ENCODE measurements at places on chromosomes 5 and 9.

GRCh38 chr9:110030632-110031031 lies 177.3 kb downstream of the C9orf152 start:
- DNase-seq, result peak; percentile 91

DNA sequence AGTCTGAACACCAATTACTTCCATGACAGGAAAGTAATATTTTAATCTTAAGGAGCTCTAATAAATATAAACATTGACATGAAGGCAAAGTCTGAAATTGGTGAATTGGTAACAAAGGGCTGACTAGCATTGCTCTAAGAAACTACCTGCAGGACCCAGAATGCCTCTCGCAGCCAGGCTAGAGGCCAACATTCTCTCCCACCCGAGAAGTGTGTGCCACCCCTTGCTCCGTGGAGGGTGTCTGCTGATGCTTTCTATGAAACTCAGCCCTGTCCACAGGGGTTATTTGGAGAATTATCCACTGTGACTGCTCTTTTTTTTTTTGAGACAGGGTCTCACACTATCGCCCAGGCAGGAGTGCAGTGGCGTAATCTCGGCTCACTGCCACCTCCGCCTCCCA lies 81.4 kb downstream of the USP20 start:
- DNase-seq, result no peak

DNA sequence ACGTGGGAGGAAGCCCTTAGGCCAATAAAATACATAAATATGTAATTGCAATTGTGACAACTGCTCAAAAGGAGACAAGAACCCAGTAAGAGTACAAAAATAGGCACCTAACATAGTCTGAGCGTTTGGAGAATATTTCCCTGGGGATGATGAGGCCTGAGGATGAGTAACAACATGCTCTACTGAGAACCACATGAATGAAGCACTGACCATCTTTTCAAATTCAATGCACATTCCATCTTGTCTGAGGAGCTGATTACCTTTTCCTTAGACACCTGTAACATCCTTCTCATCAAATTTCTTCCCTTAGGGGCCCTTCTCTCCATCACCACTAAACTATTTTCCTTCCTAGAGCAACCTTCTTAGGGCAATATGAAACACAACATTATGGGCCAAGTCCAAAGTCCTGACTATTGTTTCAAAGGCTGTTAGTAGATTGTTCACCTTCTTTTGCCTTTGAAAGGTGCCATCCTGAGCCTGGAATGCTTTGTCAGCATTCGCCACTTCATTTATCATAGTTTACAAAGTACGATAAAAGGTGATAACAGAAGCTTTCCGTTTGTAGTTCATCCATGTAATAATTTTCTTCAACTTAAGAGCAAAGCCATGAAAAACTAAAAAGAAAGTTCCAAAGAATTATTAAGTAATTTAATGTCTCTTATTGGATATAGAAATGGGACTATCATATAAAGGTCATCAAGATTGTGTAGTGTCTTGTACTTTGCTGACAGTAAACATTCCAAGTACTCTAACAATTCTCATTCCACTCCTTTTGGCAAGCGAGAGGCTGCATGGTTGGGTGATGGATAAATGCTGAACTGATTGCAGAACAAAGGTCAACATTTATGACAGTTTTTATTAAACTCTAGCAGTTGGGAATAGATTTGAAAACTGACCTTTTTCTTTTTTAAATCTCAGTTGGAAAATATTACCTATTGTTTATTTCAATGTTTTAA lies 471.3 kb downstream of the PDE4D start:
- DNase-seq, result peak; percentile 43

DNA sequence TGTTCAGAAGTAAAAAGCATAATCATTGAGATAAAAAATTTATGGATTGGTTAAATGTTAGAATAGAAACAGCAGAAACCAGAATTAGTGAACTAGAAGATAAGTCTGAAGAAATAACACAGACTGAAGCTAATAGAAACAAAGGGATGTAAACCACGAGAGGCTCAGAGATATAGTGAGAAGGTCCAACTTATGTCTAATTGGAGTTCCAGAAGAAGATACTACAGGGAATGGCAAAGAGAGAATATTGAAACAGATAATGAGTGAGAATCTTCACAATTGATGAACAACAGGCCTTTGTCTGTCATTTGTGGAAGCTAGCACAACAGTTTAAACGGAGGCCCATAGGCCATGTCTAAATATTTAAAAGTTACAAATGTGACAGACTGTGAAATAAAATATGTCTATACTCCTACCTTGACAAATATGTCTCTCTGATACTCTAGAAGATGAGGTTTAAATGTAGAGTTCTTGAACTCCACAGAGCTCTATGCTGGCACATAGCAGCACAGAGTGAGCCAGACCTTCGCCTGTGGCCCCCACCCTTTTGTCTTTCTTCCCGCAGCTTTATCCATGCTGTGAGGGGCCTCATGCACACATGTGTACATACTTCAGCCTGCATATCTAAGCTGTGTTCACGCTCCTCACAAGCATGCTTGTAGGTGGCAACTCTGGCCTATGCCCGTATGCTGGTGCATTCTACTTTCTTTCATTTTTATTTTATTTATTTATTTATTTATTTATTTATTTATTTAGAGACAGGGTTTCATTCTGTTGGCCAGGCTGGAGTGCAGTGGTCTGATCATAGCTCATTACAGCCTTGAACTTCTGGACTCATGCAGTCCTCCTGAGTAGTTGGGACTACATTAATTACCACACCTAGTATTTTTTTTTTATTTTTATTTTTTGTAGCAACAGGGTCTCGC lies 45.0 kb upstream of the ABL1 start:
- no peak for DNase-seq

GRCh38 chr5:66617991-66618768 lies 22.0 kb downstream of the MAST4 start:
- DNase-seq, result no peak

GRCh38 chr5:52727576-52727975 lies 60.1 kb upstream of the ITGA1 start:
- DNase-seq, result peak; percentile 78

- peak; percentile 78 for DNase-seq
These were observed 27.1 kb upstream of the TEX10 start for GRCh38 chr9:100379862-100380261.

GRCh38 chr5:59598547-59598874 lies 295.0 kb downstream of the PDE4D start:
- DNase-seq, result no peak

- DNase-seq, result peak; percentile 57
These were observed 244.1 kb downstream of the ADGRV1 start for GRCh38 chr5:90802474-90803317.

- peak; percentile 57 for DNase-seq
These were observed 68.0 kb upstream of the CTNNA1 start for GRCh38 chr5:138685193-138685745.

DNA sequence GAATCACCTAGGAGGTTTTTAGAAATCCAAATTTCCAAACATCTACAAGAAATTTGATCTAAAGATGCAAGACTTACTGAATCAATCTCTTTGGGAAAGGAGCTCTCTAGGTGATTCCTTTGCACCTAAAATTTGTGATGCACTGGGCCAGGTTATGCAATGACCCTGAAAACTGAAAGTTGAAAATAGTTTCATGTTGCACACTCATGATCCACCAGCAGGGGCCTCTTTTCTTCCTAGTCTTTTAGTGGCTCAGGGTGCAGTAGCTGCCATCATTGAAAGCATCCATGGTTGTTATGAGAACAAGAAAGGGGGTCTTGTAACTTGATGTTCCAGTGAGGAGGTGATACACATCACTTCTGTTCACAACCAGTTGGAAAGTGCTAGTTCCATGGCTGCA lies 486.8 kb downstream of the PSAT1 start:
- DNase-seq, result no peak

GRCh38 chr5:38417658-38418017 lies 138.8 kb downstream of the LIFR start:
- DNase-seq, result no peak

DNA sequence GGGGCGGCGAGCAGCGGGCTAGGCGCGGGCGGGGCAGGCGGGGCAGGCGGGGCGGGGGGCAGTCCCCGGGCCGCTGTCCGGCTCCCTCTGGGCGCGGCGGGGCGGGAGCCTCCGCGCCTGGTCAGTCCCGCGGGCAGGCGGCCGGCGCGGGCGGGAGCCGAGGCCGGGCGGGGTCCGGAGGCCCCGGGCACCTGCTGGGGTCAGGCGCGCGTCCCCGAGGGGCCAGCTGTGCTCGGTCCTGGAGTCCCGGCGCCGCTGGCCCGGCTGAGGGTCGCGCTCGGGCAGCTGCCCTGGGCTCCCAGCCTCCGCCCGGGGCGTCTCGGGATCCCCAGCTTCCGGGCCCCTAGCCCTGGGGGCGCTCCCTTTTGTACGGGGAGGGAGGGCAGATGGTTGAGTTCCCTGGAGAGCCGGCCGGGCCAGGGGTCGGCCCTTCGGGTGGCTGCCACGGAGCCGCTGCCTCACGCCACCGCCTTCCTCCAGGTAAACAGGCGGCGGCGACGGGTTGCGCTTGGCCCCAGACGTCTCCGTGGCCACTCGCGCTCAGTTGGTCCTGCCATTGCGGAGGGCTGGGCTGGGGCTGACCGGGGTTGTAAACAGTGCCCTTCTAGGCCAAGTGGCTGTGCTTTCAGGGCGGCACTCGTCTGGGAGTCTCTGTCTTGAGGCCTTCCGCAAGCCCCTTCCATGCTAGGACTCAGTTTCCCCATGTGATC lies 473 bp downstream of the ZBTB34 start:
- DNase-seq, result peak; percentile 29

DNA sequence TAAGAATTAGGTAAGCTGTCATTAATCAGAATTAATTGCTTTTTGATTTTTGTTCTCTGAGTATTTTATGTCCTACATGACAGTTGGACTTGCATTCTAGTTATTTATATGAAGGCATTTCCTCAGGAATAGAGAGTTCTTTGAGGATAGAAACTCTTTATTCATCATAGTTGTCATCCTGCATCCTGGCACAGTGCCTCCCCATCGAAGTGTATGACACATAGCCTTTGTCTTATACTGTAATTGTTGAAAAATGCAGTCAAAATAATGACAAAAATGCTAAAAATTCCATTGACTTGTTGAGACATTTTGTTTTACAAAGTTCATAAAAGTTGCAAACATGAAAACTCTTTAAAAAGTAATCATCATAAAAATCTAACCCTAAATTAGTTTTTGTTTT lies 36.5 kb downstream of the CFAP95 start:
- DNase-seq, result peak; percentile 92

- no peak for DNase-seq
These were observed 345.4 kb downstream of the FBXL17 start for GRCh38 chr5:108036482-108036881.

GRCh38 chr9:88587182-88587581 lies 52.2 kb downstream of the NXNL2 start:
- DNase-seq, result peak; percentile 36

- DNase-seq, result peak; percentile 29
These were observed 27.9 kb downstream of the SKIC3 start for GRCh38 chr5:95526871-95527270.

DNA sequence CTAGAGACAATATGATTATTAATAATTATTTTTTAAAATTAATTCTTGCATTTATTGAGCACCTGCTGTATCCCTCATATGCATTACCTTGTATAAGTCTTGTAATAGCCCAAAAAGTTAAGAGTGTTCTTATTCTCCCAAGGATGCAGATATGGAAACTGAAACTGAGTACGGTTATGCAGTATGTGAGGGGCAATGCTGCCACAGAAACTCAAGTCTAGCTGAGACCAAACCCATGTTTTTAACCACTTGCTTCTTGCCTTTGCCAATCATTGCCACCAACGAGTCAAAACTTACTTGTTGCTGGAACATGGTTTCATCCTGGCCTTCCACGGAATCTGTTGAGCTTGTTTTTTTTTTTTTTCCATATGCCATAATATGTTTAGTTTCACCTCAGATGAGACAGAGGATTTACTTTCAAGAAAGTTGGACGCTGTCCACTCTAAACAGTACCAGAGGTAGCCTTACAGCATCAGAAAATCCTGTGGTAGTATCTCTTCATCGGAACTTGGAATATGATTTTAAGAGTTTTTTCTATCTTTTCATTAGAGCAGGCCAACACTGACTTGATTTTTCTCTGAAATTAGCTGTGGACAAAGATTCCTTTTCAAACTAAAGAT lies 27.9 kb downstream of the DOCK8 start:
- no peak for DNase-seq

GRCh38 chr5:69213513-69214215 lies 21.0 kb upstream of the CDK7 start:
- peak; percentile 51 for DNase-seq

GRCh38 chr9:100720922-100721321 lies 143.0 kb downstream of the CAVIN4 start:
- DNase-seq, result no peak

DNA sequence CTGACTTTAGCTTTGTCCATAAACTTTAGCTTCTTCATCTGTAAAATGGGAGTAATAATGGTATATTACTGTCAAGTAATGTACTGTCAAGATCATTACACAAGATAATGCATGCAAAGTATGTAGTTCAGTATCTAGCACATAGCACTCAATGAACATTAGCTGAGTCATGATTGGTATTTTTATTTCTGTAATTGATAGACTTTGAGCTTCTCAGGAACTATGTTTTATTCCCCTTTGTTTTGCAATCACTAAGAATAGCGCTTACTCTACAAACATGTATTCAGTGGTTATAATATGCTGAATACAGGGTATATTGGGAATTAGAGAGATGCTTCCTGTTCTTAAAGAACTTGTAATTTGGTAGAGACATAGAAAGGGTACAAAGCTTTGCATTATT lies 142.3 kb upstream of the KLF9 start:
- no peak for DNase-seq

DNA sequence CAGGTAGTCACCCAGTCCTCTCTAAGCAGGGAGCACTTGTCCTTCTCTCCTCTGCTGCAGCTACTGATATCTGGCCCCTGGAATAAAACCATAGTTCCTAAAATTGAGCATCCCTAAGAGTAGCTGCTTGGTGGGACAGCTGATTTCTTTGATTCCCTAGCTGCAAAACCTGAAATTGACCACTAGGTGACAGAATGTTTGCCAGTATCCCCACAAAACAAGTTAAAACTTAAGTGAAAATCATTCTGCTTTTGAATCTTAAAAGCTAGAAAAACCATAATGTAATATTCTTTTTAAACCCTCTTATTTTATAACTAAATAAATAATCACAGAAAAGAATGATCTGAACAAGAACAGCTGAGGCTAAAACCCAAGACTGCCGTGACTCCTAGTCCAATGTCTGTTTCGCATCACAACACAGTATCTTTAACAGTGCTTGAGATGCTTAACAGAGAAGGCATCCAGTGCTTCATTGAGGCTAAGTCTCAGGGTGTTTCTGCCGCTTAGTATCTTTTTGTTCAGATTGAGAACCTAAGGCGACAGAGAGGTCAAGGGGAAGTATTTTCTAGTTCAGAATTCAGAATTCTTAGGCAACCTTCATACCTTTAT lies 24.4 kb upstream of the TAL2 start:
- peak; percentile 16 for DNase-seq

- DNase-seq, result peak; percentile 17
These were observed 171.4 kb upstream of the NFIB start for GRCh38 chr9:14485366-14485765.

- DNase-seq, result no peak
These were observed 31.9 kb upstream of the ENTREP1 start for GRCh38 chr9:69293156-69293555.

All from cardiac fibroblast (primary cell).